H1 (cell line): ENCODE measurements at places on chromosomes 5 and 9. TPM values are rescaled to one million over a fixed set of nuclear protein-coding genes. Genes with fewer than 3 reads are reported as not detected.

Gene BARHL1
- total RNA-seq, result not detected in 2 replicates

- H3K4me3 ChIP-seq, result no peak overlapping the region
- H3K27ac ChIP-seq, result no peak overlapping the region
- H3K4me1 ChIP-seq, result no peaks in the 10 kb centered on the region
- H3K27me3 ChIP-seq, result no peaks in the 10 kb centered on the region
- no peak for DNase-seq
- H3K36me3 ChIP-seq, result no peaks in the 10 kb centered on the region
Observed at GRCh38 chr5:20028506-20028905, 40.5 kb upstream of the CDH18 start.

Gene MEF2C
- 0.99 and 1.4 TPM in 2 replicates for total RNA-seq

Gene SMIM23
- not detected in 2 replicates for total RNA-seq

DNA sequence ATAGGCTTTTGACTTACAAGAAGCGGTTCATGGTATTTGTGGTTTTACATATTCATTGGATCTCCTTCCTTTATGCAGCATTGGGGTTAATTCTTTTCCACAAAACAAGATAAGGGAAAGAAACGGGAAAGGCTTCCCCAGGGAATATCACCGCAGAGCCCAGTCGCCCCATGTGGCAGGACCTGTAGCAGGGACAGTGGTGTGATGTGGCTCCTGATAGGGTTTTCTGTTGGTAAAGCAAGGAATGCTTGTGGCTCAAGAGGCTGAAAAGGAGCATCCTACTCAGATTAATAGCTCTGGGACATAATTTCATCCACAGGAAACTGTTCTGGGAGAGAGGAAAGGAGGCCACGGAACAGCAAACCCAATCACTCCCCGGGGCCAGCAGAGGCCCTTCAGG, 699.9 kb downstream of the MTRR start:
- no peak overlapping the region for H3K27ac ChIP-seq
- no peaks in the 10 kb centered on the region for H3K27me3 ChIP-seq
- DNase-seq, result no peak
- H3K4me1 ChIP-seq, result peaks cover 5% of the 10 kb centered on the region; the same call in 1 of the 2 replicates

DNA sequence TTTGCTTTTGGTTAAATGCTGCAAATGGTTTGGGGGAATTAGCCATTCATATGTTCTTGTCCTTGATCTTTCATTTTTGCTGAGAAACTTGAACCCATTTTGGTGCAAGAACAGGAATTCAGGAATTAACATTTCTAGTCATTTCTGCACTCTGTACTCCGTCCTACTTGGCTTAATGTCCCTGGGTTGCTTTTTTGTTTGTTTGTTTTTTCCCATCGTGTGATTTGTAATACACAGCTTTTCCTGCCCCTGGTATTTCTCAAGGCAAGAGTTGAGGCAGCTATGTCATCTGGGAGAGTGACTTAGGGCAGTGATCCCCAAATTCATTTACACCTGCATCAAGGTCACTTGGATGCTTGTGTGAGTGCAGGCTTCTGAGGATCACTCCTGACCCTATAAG, 71.3 kb downstream of the IQGAP2 start:
- H3K27me3 ChIP-seq, result no peaks in the 10 kb centered on the region
- no peak overlapping the region for H3K4me3 ChIP-seq
- DNase-seq, result no peak

- H3K4me3 ChIP-seq, result no peak overlapping the region
- no peaks in the 10 kb centered on the region for H3K27me3 ChIP-seq
- H3K27ac ChIP-seq, result no peak overlapping the region
- DNase-seq, result no peak
- no peaks in the 10 kb centered on the region for H3K36me3 ChIP-seq
- H3K4me1 ChIP-seq, result no peaks in the 10 kb centered on the region
Observed at GRCh38 chr9:7117676-7118561, 360.1 kb downstream of the KDM4C start.

Gene IFNK
- total RNA-seq, result not detected in 2 replicates
